ENCODE measurements at places on chromosomes 2 and 18.

GRCh38 chr2:100588071-100588786 lies 25.4 kb downstream of the PDCL3 start:
- DNase-seq = peak; percentile 67

- no peak for DNase-seq
These were observed 179.4 kb upstream of the DCC start for GRCh38 chr18:52160636-52161035.

GRCh38 chr2:237154884-237155851 lies 69.5 kb downstream of the COPS8 start:
- no peak for DNase-seq

DNA sequence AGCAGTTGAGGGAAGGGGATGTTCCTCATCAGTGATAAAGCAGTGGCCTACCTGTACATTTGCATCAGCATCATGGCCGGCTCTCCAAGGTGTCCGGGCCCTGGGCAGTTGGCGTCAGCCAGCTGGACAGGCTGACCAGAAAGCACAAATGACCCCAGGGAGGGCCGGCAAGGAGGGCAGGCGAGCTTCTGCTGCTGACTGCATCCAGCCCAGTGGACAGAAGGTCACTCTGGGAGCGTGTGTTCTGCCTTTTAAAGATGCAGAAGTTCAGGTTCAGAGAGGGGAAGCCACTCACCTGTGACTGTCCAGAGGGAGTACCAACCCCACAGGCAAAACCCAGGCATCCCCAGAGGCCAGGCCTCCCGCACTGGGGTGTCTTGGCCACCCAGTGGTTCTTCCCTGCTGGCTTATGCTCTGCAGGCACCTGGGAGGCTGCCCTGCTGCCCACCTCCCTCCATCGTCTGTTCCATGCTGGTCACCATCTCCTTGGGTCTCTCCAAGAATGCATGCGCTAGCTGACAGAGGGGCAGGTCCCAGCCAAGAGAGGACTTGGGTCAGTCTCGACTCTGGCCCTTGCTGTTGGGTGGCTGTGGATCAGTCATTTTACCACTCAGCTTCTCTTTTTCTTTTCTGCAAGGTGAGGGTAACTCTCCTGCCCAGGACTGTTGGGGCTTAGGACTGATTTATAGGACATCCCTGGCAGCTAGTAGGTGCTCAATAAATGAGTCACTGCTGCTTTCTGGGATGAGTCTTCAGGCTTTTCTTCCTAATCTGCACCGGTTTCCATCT lies 89.9 kb downstream of the INHBB start:
- no peak for DNase-seq

GRCh38 chr2:8993902-8994278 lies 9.6 kb downstream of the MBOAT2 start:
- DNase-seq = no peak

DNA sequence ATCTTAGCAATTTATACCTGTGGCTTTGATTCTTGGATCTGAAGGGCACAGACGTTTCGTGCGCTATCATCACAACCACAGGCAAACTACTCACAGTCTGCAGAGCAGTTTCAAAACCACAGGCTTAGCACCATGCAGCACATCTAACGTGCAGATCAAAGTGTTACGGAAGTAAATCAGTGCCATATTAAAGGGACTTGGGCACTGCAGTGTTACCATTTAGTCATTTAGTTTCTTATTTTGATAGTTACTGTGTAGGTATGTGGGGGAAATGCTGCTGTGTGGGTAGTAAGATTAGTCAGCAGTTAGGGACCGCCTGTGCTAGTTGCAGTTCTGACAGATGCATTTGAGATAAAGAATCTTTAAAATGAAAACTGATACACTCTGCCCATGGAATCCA lies 384.0 kb downstream of the NBAS start:
- no peak for DNase-seq

DNA sequence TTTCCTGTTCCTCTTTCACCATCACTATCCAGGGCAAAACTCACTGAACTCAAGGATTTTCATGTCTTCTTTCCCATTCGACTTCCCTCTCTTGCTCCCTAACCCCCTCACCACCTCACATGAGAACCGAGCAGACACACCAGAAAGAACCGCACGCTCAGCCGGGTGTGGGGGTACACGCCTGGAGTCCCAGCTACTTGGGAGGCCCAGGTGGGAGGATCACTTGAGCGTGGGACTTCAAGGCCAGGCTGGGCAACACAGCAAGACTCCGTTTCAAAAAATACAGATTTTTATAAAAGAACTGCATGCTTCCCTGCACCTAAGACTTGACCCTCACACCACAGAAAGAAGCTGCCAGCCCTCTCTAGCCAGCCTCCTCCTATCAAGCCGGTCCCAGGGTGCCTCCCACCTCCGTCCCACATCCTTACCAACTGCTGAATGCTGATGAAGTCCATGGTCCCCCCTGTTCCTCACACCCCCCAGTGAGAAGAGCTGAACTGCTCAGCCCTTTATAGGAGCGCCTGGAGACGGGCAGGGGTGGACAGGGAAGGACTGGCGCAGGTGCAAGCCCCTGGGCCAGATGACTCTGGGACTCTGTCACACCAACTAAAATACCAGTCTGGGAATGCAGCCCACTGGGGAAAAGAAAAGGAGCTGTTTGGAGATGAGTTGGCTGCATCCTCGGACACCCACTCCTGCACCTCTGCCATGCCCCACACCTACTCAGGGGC lies at the start of gene ANKRD23:
TSS of gene ANKRD23 (minus strand) at position 484 of the 731 bp plus-strand sequence. CDS start at position 455, 29 bp downstream.
- DNase-seq = no peak

GRCh38 chr2:54879598-54880332 lies 156.3 kb downstream of the EML6 start:
- no peak for DNase-seq

DNA sequence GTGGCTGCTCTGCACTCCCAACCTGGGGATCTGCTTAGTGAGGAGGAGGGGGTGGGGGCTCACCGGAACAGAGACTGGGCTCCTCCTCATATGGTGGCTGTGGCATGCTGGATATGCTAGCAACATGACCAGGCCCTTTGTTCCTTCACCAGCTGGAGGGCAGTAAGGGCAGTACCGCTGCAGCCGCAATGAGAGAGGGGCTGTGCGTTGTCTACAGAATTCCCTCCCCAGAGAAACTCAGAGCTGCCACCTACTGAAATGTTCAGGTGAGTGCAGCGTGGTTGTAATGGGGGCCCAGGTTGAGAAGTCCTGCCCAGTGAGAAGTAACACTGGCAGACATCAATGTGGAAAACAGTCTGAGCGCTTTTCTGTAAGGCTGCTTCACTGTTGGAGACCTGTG lies 1211.9 kb upstream of the NXPH2 start:
- no peak for DNase-seq

GRCh38 chr2:109435901-109436598 lies 177.7 kb downstream of the SEPTIN10 start:
- peak; percentile 58 for DNase-seq

GRCh38 chr18:35089891-35090550 lies 48.8 kb downstream of the MAPRE2 start:
- DNase-seq = no peak

DNA sequence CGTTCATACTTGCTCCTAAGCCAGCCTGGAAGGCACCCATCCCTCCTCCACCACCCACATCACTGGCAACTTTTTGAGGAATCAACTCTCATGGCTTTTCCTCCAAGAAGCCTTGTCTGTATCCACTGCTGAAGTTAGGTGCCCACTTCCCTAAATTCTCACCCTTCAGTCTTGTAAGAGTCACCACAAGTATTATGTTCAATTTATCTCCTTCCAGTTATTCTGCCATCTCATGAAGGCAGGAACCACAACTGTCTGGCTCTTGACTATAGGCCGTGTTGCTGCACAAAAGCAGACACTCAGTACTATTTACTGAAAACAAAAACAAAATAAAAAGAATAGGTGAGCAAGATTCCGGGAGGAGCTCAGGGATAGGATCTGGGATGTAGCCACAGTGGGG lies 234.8 kb downstream of the CYRIA start:
- DNase-seq = no peak

DNA sequence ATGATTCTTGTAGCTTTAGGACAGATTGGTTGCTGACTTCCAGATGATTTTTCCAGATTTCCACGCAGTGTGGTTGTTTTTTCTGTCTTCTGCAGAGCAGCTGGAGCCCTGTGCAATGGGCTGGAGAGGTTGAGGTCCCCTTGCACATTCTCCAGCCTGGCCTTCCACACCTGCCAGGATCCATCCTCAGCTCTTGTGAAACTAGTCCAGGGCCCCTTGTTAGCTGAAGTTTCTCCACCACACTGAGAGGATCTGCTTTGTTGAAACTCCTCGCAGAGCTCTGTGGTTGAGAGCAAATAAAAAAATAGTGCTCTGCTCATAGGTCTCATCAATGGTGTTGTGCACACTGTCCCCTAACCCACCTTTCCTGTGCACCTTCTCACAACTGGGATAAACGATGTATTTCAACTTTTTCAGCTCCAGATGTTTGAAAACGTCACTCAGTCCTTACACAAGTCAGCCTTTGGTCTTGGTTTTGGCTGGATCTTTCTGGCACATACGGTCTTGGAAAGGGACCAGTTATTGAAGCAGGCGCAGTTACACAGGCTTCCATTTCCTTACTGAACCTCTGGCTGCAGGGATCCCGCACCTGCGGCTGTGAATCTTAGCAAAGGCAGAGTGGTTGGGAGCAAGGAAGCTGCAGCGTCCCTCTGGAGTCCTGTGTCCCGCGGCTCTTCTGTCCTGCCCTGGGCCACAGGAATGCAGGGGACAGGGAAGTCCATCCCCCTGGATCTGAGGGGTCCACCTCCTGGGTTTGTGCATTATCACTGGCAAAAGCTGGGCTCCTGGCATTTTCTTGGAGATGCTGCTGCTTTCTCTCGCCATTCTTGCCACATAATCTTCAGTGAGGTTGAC lies 272.0 kb upstream of the DSEL start:
- DNase-seq = no peak

DNA sequence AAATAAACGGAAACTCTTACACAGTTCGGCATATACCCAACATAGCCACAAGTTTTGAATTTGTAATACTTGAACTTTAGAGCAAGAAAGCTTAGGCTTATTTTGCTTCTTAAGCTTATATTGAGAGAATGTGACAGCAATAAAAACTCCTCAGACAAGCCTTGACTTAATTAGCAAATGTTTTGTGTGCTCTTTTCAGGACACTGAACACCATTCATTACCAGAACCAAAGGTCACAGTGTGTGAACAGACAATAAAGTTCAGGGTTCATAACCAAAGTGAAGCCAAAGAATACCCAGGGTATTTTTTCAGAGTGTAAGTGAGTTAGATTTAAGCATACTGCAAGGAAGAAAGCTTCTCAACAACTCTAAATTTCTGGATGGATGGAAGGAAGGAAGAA lies 605.8 kb downstream of the METTL4 start:
- no peak for DNase-seq

DNA sequence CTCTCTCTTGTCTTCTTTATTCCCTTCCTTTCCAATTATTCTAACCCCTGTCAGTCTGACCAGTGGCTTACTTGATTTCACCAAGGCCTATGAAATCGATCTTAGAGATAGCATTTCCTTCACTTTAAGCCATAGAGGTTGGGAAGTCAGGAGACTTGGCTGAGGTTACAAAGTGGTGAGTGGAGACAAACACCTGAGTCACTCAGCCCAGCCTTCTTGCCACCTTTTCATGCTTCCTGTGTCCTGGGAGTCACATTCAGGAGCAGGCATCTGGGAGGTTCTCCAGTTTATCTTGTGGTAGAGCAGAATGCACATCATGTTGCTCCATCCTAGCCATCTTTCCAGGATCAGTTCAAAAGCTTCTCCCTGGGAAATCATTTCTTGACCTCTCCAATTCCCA lies 59.1 kb downstream of the VSNL1 start:
- no peak for DNase-seq

DNA sequence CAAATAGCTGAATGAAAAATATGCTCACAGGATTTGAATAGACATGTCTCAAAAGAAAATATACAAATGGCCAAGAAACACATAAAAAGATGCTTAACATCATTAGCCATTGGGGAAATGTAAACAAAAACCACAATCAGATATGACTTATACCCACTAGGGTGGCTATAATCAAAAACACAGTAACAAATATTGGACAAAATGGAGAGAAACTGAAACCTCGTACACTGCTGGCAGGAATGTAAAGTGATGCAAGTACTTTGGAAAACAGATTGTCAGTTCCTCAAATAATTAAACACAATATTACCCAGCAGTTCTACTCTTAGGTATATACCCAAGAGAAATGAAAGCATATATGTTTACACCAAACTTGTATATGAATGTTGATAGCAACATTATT lies 213.0 kb downstream of the PHLPP1 start:
- DNase-seq = no peak

DNA sequence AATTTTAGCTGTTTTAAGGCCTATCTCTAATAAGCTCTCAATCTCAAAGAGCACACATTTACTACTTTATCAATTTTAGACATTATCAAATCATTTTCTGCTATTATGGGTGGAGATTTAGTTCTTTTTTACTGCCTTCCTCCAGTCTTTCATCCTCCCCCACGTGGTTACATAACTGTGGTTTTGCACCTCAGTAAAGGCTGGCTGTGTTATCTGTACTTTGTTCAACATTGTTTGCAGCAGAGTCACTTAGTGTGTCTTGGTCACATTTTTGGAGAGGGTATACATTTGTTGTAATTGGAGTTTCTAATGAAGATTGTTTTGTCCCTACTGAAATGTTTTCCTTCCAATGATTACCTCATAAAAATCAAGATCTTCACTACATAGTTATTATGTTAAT lies 549.6 kb upstream of the CELF4 start:
- no peak for DNase-seq

- no peak for DNase-seq
These were observed 3.1 kb upstream of the EXOC6B start for GRCh38 chr2:72828840-72829507.

GRCh38 chr18:9596226-9596625 lies 18.1 kb downstream of the PPP4R1 start:
- no peak for DNase-seq

- DNase-seq = no peak
These were observed 11.0 kb downstream of the CDH7 start for GRCh38 chr18:65761636-65762295.

DNA sequence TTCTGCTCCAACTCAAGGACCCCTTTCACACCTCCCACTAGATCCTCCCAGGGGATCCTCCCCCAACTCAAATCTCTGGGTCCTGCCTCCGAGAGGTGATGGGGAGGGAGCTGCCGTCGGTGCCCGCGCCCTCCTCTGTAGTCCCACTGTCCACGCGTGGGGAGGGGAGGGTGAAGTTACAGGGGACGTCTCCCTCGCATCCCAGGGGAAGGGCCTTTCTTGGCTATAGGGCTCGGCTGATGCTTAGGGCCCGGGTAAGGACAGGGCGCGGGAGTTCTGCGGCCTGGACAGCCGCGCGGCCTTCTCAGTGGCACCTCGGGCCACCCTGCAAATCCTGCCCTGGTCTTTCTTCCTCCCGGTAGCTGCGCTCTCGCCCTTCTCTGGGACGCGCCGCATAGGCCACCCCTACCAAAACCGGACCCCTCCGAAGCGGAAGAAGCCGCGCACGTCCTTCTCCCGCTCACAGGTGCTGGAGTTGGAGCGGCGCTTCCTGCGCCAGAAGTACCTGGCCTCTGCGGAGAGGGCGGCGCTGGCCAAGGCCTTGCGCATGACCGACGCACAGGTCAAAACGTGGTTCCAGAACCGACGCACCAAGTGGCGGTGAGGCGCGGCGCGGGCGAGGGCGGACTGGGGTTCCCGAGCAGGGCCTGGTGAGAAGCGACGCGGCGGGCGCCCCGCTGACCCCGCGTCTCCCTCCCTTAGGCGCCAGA lies 1.2 kb downstream of the TLX2 start:
- no peak for DNase-seq

Measured in AG08395 (cell line).